Activated T-cell treated with anti-CD3 and anti-CD28 coated beads, Interleukin-2, amount 50 U/mL, for 1 hour (primary cell): ENCODE measurements at places on chromosomes 4 and X.

DNA sequence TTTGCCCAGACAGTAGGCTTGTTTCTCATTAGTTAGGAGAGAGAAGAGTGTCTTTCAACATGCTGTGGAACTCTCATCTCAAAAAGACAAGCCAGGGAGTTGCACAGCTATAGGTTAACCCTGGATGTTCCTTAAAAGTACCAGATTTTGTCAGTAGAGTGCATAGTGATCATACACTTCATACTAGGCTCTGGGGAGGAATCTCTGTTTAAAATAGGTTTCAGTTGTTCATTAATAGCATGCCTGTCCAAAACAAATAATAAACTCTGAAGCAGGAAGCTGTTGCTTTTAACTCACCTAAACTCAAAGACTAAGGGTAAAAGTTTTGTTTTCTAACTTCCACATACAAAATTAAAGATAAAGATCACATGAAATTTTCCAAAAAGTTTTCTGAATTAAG is 1948.4 kb downstream of the C4orf33 start:
- no peak for DNase-seq

- no peak for DNase-seq
Observed at GRCh38 chrX:27674491-27674890, 84.3 kb downstream of the DCAF8L2 start.

DNA sequence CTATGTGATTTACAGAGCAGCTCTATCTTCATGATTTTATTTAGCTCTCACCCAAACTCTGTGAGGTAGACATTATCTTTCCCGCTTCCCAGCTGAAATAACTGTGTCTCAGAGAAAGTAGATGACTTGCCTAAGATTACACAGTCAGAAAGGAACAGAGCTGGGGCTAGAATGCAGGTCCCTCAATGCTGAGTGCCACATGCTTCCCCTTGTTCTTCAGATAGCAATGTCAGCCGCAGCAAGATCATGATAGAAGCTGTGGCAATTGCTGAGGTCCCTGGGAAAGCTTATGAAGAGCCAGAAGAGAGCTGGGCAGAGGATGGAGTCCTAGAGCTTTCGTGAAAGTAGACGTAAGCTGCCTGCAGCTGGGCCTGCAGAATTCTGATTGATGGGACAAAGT is 11.1 kb upstream of the GABRE start:
- no peak for DNase-seq

GRCh38 chrX:45758738-45759397 is 558.2 kb upstream of the DIPK2B start:
- no peak for DNase-seq

DNA sequence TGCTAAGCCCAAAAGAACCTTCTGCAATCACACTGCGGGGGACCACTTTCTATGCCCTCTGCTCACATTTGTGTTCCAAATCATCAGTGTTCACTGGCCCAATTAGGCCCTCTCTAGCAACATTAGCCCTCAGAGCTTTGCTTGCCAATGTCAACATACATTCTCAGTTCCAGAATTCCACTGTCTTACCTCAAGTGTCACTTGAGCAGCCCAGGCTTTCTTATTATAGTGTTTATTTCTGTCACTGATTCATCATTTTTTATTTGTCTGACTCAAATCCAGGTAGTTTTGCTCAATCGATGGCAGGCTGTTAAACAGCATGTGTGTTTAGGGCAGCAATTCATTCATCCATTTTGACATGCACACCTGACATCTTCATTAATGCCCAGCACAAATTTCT is 291.2 kb downstream of the TEX13A start:
- no peak for DNase-seq

- no peak for DNase-seq
Observed at GRCh38 chr4:83771113-83771705, 235.3 kb downstream of the GPAT3 start.

GRCh38 chrX:117568238-117568637 is 548.4 kb downstream of the KLHL13 start:
- DNase-seq: no peak

DNA sequence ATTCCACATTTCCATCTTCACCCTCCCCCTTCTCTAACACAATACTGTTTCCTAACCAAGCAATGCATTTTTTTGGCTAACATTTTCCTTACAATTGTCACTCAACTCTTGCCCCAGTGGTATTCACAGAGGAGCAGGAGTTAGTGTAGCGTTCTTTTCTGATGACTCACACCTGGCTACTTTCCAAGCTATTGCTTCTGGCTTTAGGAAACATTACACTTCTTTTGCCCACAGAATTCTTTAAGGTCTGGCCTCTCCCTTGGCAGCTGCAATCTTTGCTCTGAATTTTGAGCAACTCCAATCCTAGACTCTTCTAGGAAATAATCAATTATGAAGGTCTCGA is 27.5 kb upstream of the PDGFC start:
- no peak for DNase-seq

DNA sequence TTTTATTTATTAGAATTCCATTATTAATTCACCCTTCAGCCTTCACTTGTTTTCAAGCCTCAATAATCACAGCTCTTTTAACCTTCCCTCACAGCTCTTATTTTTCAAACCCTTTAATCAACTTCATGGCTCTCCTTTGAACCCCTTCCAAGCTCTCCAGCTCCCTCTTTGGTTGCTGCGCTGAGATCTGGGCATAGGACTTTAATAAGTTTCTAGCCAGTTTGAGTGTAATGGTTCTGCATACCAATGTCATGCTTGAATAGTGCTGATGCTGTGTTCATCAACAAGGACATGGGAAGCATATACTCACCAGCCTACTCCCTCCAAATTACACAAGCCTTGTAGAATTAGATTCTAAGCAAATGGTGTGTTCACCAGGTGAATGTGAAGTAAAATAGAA is 3.5 kb upstream of the RNF212 start:
- no peak for DNase-seq
